ENCODE measurements at places on chromosomes 7 and 10. TPM values are rescaled to one million over a fixed set of nuclear protein-coding genes. Genes with fewer than 3 reads are reported as not detected.
A peak's percentile ranks its signal among the peaks of the same experiment; 100 is the strongest.

The TMEM176A gene
- 703 TPM for polyA plus RNA-seq

The GRM8 gene
- polyA plus RNA-seq = 4.5 TPM

The AKAP9 gene
- polyA plus RNA-seq = 80.4 TPM

DNA sequence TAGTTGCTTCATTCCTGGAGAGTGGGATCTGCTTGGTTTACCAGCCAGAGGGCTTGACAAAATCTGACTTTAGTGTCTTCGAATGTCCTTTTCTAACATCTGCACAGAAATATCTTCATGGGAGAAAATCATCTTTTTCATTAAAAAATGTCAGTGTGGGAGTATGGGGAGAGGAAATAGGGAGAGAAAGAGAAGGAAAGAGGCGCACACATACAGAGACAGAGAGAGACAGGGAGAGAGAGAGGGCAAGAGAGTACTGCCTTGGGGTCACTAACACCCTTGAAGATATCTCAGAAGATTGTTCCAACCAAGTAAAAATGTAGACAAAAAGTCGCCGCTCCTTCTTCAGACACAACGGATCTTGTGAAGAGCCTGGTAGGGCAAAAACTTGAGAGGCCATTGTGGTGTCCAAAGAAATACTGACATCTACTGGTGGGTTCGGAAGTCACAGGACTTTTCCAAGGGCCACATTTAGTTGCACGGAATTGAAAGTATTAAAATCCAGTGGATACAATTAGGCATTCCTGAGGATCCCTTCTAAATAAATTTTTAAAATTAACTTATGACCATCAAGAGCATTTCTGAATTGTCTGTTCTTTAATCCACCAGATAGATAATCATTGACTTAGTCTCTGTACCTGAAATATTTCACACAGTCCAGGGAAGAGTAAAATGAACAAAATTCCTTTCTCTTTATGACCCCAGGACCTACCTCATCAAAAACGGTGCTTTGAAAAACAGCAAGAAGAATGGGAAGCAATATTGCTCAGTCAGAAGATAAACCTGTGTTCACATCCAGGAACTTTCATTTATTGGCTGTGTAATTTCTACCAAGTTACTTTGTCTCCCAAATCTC, 29.7 kb downstream of the VIM start:
- DNase-seq = peak; percentile 46

DNA sequence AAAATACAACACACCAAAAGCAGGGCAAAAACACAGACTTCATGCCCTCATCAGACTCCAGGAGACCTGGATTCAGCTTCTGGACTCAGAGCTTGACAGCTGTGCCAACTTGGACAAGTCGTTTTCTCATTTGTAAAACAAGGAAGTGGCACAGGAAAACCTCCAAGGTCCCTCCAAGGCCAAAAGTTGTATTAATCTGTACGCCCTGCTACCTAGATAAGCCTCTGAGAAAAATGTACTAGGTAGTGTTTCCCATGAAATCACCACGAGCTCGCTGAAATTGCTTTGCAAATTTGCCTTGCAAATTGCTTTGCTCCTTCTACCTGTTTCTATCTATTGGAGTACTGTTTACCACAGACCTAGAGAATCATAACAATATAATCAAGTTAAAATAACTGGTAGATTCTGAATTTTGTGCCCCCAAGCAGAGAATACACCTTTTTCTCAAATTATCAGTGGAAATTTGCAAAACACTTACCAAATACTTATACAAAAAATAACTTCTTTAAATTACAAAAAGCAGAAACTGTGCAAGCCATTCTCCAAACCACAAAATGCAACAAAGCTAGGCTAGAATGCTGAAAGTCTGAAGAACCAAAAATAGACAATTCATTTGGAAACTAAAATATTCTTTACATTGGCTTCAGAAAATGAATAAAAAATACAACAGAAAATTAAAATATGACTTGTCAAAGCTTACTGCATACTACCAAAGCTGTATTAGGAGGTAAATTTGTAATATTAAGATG, 158.1 kb upstream of the CHST15 start:
- no peak for DNase-seq

DNA sequence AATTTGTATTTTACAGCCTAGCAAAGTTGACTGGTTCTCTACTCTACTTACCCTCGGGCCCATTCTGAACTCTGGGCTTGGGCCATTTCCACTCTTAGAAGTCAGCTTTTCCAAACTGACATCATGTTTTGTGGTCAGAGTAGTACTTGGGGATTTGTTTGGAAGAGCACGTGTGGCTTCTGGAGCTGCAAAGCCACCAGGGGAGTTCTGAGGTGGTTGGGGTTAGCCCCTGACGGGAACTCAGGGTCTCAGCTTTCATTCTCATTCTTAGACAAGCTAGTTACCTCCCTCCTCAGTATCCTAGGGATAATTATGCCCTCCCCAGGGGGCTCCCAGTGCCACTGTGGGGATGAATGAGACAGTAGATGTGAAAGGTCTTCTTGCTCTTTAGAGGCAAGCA, 647.7 kb upstream of the GALNT17 start:
- DNase-seq = no peak

DNA sequence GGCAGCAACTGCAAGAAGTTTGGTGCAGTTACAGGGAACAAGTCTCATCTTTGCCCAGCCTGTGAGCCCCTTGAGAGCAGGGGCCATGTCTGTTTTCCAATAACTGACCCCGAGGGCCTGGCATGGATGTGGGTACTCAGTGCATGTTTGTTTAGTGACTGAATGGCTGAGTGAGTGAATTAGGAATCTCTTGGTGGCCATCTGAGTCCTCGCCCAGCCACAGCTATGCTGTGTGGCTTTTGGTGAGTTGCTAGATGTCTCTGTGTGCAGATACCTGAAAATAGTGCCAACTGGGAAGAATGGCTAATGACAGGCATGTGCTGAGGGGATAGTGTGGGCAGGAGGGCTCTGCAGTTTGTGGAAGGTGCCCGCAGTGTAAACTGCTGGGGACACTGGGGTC, 54.4 kb upstream of the PCBD1 start:
- no peak for DNase-seq

The CFTR gene
- polyA plus RNA-seq = 0.98 TPM

The XRCC2 gene
- polyA plus RNA-seq = 0.13 TPM

GRCh38 chr7:118590107-118590506, 365.6 kb downstream of the ANKRD7 start:
- DNase-seq = no peak

The APBB1IP gene
- polyA plus RNA-seq = 14.3 TPM

- no peak for DNase-seq
Measured at GRCh38 chr10:125024497-125025234, 82.7 kb downstream of the ZRANB1 start.

The HHEX gene
- 33.5 TPM for polyA plus RNA-seq

DNA sequence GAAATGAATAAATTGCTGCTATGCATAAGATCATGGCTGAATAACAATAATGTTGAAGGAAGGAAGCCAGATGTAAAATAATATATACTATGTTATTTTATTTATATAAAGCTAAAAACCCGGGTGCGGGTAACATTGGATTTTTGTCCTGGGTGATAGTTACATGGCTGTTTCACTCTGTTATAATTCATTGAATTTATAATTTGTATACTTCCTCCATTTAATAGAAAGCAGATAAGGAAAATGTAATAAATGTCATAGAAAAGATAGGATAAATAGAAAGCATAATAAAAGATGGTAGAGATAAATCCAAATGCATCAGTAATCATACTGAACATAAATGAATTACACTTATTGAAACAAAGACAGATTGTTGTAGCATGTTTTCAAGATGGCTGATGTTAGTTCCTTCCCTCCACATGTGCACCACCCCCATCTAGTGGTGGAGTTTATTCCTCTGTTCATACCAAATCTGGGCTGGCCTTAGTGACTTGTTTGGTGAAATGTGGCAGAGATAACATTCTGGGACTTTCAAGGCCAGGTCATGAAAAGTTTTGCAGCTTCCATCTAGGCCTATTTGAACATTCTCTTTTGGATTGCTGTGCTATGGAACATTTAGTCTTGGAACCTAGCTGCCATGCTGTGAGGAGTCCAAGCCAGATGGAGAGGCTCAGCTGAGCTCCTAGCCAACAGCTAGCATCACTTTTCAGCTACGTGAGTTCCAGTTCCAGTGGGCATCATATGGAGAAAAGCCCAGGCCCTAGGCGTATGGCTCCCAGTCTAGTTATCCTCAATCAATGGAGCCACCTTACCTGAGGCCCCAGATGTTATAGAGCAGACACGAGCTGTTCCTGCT, 46.9 kb downstream of the AHCYL2 start:
- peak; percentile 36 for DNase-seq

The SPDYE16 gene
- 0.50 TPM for polyA plus RNA-seq

The CRYGN gene
- not detected for polyA plus RNA-seq

DNA sequence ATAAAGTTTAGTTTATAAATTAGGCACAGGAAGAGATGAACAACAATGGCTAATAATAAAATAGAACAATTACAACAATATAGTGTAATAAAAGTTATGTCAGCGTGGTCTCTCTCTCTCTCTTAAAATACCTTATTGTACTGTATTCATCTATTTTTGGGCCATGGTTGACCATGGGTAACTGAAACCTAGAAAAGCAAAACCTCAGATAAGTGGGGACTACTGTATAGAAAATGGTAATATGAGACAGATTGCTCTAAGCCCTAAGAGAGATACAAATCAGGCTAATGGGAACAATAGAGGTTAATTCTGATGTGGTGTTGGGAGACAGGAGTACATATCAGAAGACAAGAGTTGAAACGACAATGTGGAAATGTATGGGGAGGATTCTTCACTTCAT, 86.2 kb downstream of the ZNF365 start:
- DNase-seq = no peak

DNA sequence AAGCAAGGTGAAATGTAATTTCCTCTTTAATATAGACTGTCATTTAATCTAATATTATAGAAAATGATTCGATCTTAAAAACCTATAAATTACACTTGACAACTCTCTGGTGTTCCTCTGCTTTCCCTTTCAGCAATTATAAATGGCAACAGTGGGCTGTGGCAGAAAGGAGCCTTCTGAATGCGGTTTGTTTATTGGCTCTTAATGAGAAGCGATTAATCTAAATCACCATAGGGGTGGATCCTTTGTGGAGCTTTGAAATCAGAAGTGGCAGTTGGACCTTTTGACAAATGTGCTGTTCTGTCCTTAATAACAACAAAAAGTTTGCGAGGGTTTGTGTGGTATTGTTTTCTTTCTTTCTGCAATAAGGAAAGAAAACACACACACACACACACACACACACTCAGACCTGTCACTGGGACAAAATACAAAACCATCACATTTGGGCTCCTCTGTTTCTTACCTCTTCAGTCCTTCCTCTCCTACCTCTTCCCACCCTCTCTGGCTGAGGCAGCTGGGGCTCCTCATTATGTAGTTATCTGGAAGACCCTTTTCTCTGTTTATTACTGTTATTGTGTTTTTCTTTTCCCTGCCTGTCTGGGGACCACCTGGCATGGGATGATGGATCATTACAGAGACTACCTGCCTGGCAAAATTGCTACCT, 316.2 kb downstream of the SORCS3 start:
- DNase-seq = no peak
